NCI-H526 (cell line): ENCODE measurements at places on chromosomes 2 and 18.

- peak; percentile 48 for DNase-seq
Measured at GRCh38 chr2:112626604-112627059, 19.1 kb upstream of the SLC20A1 start.

- DNase-seq, result no peak
Measured at GRCh38 chr2:65263262-65263661, 35.6 kb downstream of the ACTR2 start.

- DNase-seq, result no peak
Measured at GRCh38 chr2:120919771-120920453, 184.2 kb downstream of the GLI2 start.

DNA sequence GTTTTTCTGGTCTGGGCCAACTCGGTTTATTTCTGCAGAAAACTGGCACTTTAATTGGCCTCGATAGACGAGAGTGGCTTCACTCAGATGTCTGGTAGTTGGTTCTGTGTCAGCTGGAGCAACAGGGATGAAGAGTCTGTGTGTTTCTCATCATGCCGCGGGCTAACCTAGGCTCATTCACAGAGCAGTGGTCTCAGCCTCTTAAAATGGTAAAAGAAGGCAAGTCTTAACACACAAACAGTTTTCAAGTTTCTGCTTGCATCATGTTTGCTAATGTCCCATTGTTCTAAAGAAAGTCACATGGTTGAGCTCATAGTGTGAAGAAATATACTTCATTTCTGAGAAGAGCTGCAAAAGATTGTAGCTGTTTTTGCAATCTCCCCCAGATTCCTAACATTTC, 37.5 kb upstream of the ANXA4 start:
- no peak for DNase-seq

- no peak for DNase-seq
Measured at GRCh38 chr18:58727776-58728500, 56.7 kb downstream of the MALT1 start.

GRCh38 chr2:203708846-203709396, 2.5 kb downstream of the CD28 start:
- no peak for DNase-seq

DNA sequence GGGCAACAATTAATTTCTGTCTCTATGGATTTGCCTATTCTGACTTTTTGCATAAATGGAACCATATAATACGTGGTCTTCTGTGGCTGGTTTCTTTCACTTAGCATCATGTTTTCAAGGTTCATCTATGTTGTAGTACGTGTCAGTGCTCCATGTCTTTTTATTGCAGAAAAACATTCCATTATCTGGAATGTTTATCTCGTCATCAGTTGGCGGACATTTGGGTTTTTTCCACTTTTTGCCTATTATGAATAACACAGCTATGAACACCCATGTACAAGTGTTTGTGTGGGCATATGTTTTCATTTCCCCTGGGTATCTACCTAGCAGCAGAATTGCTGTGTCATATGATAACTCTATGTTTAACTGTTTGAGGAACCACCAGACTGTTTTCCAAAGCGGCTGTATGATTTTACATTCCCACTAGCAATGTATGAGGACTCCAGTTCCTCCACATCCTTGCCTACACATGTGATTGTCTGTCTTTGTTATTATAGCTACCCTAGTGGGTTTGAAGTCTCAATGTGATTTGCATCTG, 49.9 kb downstream of the MYO7B start:
- DNase-seq, result no peak

DNA sequence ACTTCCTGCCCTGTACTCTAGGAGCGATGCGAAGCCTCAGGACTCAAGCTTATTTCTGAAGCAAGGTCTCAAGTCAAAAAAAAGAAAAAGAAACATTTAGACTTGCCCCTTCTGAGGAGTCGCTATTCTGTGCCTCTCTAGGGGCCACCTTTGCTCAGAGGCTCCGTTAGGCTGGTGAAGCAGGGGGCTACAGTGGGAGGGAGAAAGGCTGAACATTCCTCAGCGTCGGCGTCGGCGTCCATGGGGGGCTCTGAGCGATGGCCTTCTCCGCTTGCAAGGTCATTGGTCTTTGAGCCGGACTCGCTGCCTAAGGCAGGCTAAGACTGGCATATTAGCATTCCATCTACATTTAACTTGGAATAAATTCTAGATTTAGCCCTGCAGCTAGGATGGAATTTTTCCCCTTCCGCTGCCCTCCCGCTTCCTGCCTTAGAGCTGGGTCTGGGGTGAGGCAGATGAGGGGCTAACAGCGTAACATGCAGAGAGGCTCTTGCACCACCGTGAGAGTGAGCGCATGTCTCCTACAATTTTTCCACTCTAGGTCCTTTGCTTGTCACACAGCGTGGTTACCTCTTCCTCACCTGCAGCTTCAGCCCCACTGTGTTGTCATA, 53.6 kb upstream of the ATL2 start:
- no peak for DNase-seq

DNA sequence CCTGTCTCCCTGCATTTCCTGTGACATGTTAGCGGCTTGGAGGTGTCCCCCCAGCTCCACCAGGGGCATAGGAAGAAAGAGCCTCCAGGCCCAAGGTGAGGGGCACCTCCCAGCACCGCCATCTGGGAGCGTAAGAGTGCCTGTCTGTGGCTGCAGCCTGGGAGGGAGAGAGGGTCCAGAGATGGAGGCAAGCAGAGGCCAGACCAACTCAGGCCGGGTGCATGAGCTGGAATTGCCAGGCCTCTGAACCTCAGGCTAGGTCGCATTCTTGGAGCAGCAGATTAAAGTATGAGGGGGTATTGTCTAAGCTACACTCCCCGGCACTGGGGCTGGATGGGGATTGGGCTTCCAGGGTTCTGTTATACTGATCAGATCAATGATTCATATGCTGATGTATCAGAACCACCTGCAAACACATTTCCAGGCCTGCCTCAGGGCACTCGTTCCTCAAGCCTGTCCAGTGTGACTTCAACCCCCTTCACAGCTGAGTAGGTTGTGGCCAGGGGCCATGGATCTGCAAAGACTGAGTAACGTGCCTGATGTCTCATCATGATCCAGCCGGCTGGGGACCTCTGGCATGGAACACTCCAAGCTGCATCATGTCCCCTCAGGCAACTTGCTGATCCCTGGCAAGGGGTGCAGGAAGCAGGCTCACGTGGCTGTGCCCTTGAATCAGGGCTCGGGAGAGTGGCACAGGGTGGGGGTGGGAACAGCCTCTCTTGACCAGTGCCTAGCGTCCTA, 73.2 kb downstream of the HS1BP3 start:
- no peak for DNase-seq

GRCh38 chr18:80105369-80106167, 3.5 kb upstream of the ADNP2 start:
- DNase-seq, result no peak

- no peak for DNase-seq
Measured at GRCh38 chr18:51654488-51655326, 457.2 kb upstream of the MEX3C start.

DNA sequence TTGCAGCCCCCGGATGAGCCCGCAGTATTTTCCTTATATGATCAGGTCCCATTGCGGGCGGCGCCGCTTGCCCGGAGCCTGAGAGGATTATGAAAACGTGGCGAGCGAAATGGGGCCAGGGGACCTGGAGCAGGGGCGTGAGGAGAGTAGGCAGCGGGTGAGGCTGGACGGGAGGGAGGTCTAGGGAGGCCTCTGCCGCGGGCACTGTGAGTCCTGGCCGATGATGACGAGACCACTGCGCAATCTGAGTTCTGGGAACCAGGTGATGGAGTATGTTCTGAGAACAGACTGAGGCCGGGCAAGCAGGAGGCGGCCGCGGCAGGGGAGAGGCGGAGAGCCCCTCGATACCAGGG, 790 bp upstream of the ACAA2 start:
- peak; percentile 45 for DNase-seq

DNA sequence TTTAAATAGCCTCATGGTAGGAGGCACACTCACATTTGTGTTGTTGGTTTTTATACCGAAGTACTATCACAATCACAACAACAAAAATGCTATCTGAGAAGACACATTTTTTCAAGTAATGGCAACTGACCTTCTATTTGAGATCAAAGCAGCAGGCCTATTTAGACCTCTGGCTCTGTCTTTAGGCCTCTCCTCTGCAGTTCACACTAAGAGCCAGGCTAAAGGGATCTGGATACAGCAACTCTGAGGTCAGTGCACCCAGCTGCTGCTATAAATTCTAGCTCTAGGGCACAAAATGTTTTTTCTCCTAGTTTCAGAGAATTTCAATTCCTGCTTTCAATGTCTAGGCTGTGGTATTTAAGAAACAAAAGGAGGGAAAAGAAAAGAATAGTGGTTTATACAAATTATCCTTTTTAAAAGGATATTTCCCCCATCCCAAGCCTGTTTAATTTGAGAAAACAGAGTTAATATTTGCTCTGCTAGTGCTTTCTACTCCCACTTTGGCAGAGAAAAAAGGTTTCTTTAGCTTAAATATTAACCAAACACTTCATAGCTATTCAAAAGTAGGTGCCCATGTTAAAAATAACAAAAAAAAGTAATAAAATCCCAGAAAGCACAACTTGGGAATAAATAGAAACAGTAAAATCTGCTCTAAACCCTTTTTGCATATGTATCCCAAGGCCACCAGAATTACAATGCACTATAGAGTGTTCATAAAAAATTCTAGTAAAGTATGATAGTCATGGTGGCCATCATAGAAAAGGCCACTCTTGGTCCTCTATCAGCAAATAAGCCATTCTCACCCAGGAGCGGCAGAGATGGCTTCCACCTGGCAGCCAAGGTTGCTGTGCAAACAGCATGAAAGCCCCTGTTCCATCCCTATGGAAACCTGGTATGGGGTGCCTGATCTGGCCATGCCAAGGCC, 293.6 kb upstream of the SESTD1 start:
- DNase-seq, result no peak

DNA sequence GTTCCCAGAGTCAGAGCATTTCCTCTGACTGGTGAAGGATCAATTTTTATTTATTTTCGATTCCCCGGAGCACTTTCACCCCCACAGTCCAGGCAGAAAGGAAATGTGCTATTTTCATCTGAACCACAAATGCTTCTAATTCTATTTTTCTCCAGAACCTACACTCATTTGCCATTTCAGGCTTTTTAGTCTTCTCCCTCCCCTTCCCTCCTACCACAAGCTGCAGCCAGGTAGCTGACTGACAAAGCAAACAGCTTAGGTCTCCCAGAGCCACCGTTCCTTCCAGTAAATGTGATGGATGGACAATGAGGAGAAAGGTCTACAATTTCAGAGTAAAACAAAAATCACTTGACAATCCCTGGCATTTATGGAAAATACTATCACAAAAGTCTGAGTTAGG, 76.9 kb downstream of the KLF7 start:
- no peak for DNase-seq

- DNase-seq, result no peak
Measured at GRCh38 chr2:86337244-86337835, at the start of gene REEP1. Gene REEP1 (minus strand): TSS chr2:86337626. CDS start chr2:86337510, 116 bp downstream.

DNA sequence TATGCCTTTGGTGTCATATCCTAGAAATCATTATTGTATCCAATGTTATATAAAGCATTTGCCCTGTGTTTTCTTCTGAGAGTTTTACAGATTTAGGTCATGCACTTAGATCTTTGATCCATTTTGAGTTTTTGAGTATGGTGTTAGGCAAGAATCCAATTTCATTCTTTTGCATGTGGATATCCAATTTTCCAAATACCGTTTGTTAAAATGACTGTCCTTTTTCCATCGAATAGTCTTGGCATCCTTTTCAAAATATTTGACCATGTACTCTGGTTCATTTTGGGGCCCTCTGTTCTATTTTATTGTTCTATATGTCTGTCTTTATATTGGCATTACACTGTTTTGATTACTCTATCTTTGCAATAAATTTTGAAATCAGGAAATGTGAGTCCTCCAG, 23.8 kb upstream of the KCNJ13 start:
- no peak for DNase-seq

- DNase-seq, result peak; percentile 68
Measured at GRCh38 chr2:241637795-241638660, 535 bp downstream of the ATG4B start.

GRCh38 chr18:46448347-46448746, 208.7 kb downstream of the LOXHD1 start:
- DNase-seq, result no peak

- DNase-seq, result no peak
Measured at GRCh38 chr18:74498712-74499627, 2.8 kb downstream of the CNDP2 start.

DNA sequence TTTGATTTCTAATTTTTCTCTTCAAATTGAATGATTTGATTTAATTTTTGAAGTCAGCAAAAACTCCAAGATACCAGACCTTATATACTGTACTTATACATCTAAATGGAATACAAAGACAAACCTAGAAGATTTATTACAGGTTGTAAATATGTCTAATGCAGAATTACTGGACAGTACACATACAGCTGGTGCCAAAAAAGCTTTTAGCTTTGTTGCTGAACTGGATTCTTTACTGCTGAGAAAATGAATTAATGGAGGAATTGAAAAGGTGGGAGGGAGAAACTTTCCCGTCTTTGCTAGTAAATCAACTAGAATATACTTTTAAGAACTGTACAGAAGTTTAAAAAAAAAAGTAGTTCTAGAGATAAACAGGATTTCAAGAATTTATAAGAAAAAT, 17.5 kb downstream of the C1D start:
- DNase-seq, result no peak

- DNase-seq, result no peak
Measured at GRCh38 chr2:204019572-204020501, 83.3 kb downstream of the ICOS start.

DNA sequence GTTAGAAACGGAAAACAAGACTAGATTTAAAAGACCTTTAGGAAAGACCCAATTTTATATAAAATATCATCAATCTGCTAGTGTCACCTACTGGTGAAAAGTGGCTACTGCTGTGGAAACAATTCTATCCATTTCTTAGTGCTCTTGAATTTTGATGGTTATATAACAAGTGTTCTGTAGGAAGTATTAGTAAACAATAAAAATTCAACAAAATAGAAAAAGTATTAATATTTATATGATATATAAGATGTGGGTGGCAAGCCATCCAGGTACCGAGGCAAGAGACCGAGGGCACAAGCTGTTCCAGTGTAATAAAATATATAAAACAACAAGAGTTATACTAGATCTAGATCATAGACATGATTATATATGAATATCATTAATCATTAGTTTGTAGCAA, 6.2 kb upstream of the TMEM87B start:
- DNase-seq, result peak; percentile 57

DNA sequence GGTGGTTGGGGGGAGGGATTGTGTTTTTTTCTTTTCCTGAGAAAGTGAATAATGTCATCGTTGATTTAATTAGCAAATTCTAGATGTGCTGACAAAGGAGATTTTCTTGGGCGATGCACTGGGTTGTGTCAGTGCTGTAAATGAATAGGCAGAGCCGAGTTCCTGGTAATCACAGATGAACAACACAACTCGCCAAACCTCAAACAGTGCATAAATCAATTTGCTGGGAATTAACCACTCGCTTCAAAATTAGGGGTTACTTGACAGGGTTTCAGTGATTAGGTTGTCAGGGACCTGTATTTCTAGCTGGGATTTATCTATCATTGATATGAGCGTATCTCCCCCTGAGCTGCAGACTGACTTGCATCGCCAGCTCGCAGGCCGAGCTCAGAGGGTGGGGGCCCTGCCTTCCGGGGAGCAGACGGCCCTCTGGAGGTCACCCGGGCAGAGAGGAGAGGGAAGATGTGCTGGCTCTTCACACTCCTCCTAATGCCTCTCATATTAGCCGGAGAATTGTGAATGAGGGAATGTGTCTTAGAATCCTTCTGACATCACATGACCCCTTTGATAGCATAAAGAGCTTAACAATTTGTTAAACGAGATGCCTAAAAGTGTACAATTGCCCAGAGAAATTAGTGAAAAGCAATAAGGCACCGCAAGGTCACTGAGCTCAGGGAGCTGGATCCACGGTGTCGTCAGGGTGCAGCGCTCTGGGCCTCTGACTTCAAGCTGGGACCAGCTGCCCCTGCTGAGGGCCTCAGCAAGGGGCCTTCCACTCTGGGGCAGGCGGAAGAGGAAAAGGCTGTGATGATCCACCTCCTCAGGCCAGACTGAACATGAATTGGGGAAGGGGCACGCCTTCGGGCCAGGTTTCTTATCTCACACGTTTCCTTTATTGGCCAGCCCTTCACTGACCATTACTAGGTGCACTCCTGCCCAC, 48.9 kb downstream of the SMIM21 start:
- DNase-seq, result no peak
